Peyer's patch (tissue), 4 donors: ENCODE measurements at places on chromosomes 7 and 10. TPM values are rescaled to one million over a fixed set of nuclear protein-coding genes. Genes with fewer than 3 reads are reported as not detected.

Gene IGFBP3
- total RNA-seq = 14.4 TPM

Gene AASS
- 28.5 TPM for total RNA-seq

Gene SEPTIN14
- not detected for total RNA-seq

Gene TCAF2
- 4.3 TPM for total RNA-seq

Gene SPDYE1
- total RNA-seq = not detected

GRCh38 chr7:22569586-22570321 lies 69.8 kb upstream of the STEAP1B start:
- H3K36me3 ChIP-seq = no peaks in the 10 kb centered on the region
- H3K27me3 ChIP-seq = no peaks in the 10 kb centered on the region
- H3K27ac ChIP-seq = no peak overlapping the region
- no peak overlapping the region for H3K4me3 ChIP-seq
- DNase-seq = no peak

DNA sequence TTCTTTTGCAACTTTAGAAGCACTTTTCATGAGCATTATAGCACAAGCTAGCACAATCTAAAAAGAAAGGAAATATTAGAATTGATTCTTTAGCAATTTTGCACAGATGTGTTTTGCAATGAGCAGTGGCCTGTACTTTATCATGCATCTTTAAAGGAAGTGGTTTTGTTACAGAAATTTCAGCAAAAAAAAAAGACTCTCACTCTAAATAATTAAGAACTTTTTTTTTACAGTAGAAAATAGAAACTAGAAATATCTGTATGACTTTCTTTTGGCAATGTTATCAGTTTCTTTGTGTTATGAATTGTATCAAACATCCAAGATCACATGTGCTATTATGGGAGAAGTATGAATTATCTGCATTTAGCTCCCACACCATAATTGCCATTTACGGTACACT lies 195.7 kb upstream of the KLF6 start:
- H3K4me3 ChIP-seq = no peak overlapping the region
- DNase-seq = no peak
- H3K36me3 ChIP-seq = no peaks in the 10 kb centered on the region
- no peaks in the 10 kb centered on the region for H3K27me3 ChIP-seq

DNA sequence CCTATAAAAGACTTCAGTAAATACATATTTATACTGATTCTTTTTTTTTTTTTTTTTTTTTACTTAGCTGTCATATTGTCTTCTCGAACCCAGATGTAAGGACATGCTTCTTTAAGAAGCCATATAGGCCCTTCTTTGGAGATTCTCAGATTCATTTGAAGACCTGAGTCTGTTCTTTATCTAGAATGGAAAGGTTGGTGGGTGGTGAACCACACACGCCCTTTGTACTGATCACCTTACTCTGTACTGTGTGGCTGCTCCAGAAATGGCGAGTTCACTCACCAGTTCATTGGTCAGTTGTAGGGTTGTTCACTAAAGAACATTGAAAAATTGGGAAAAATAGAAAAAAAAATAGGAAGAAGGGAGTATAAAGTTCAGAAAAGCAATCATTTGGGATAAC lies 32.5 kb downstream of the LANCL2 start:
- H3K36me3 ChIP-seq = no peaks in the 10 kb centered on the region
- no peaks in the 10 kb centered on the region for H3K27me3 ChIP-seq
- no peaks in the 10 kb centered on the region for H3K4me1 ChIP-seq
- H3K27ac ChIP-seq = no peak overlapping the region

- no peak overlapping the region for H3K27ac ChIP-seq
- H3K4me1 ChIP-seq = no peaks in the 10 kb centered on the region
- no peak overlapping the region for H3K4me3 ChIP-seq
- H3K27me3 ChIP-seq = no peaks in the 10 kb centered on the region
Measured at GRCh38 chr7:133642907-133643306, 390.0 kb downstream of the EXOC4 start.

GRCh38 chr10:118107541-118107940 lies 60.8 kb upstream of the RAB11FIP2 start:
- H3K4me3 ChIP-seq = no peak overlapping the region
- no peaks in the 10 kb centered on the region for H3K27me3 ChIP-seq
- no peaks in the 10 kb centered on the region for H3K4me1 ChIP-seq
- H3K36me3 ChIP-seq = no peaks in the 10 kb centered on the region
- H3K27ac ChIP-seq = no peak overlapping the region

DNA sequence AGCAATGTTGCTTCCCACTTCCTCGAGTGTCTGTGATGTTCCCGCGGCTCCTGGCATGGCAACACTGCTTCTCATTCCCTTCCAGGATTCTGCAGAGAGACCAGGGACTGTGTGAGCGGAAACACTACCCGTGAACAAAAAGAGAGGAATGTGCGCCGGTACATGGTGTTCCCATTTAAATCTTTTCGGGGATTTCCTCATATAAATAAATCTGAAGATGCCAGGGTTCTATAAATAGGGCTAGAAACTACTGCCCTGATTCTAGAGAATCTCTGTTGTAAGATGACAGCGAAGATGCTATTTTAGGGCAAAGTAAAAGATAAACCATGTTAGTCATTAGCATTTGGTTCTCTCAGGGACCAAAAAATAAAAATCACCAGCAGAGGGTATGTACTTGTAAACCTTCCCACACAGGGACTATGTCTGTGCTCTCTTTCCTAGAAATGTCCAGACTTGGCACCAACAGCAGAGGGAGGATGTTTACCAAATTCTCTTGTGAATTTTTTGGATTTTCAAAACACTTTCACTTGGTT lies 92.2 kb upstream of the DDC start:
- H3K27me3 ChIP-seq = no peaks in the 10 kb centered on the region
- peaks cover 18% of the 10 kb centered on the region for H3K4me1 ChIP-seq
- peak overlapping the region; percentile 57 for H3K27ac ChIP-seq
